ENCODE measurements at places on chromosomes 16 and 17.

- H3K4me1 ChIP-seq = peaks cover 7% of the 10 kb centered on the region
- no peak overlapping the region for H3K27ac ChIP-seq
- no peak overlapping the region for H3K4me3 ChIP-seq
These were observed 6.0 kb downstream of the SDR42E1 start for GRCh38 chr16:82005027-82005830.

DNA sequence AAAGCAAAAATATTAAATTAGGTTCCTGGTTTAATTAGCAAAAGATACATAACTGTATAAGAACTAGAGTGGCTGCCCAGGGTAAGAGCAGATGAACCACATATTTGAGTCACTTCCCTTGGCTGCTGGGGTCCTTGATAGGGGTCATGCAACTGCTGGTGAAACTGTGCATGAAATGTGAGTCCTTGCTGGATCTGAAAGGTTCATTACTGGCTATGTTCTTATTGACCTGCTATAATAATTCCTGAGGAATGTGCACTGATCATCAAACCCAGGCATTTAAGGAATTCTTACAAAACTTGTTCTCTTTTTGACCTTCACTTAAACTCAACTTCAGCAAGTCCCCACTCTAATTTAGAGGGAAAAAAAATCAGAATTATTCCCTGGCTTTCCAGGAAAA, 183.4 kb downstream of the ZNF18 start:
- no peak overlapping the region for H3K4me3 ChIP-seq
- DNase-seq = no peak
- H3K36me3 ChIP-seq = no peaks in the 10 kb centered on the region
- H3K27me3 ChIP-seq = no peaks in the 10 kb centered on the region

DNA sequence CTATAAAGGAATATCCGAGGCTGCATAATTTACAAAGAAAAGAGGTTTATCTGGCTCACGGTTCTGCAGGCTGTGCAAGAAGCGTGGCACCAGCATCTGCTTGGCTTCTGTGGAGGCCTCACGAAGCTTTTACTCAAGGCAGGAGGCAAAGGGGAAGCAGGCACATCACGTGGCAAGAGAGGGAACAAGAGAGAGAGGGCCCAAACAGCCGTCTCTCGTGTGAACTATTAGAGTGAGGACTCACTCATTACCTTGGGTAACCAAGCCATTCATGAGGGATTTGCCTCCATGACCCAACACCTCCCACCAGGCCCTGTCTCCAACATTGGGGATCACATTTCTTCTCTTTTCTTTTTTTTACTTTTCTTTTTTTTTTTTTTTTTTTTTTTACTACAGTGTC, 7.5 kb upstream of the ALKBH5 start:
- DNase-seq = no peak
- no peak overlapping the region for H3K4me3 ChIP-seq
- H3K27ac ChIP-seq = no peak overlapping the region
- H3K4me1 ChIP-seq = peaks cover 11% of the 10 kb centered on the region

GRCh38 chr17:17682293-17682736, 1.1 kb downstream of the RAI1 start:
- H3K4me3 ChIP-seq = peak overlapping the region; percentile 71
- H3K27ac ChIP-seq = peak overlapping the region; percentile 75
- H3K4me1 ChIP-seq = peaks cover 30% of the 10 kb centered on the region

- H3K27ac ChIP-seq = no peak overlapping the region
- H3K36me3 ChIP-seq = peaks cover 7% of the 10 kb centered on the region
- no peaks in the 10 kb centered on the region for H3K27me3 ChIP-seq
- DNase-seq = no peak
These were observed 13.9 kb downstream of the NUP93 start for GRCh38 chr16:56743840-56744239.

DNA sequence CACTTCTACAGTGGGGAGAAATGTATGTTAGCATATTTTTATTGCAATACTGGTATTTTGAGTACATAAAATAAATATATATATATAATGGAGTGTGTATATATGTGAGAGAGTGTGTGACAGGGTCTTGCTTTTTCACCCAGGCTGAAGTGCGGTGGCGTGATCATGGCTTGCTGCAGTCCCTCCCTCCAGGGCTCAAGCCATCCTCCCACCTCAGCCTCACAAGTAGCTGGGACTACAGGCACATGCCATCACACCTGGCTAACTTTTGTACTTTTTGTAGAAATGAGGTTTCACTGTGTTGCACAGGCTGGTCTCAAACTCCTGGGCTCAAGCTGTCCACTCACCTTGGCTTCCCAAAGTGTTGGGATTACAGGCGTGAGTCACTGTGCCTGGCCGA, 4.1 kb downstream of the CYLD start:
- H3K4me3 ChIP-seq = peak overlapping the region; percentile 94
- peak overlapping the region; percentile 82 for H3K27ac ChIP-seq
- H3K4me1 ChIP-seq = peaks cover 57% of the 10 kb centered on the region
- peak; percentile 44 for DNase-seq

GRCh38 chr17:83076938-83077337, 2.5 kb upstream of the METRNL start:
- peaks cover 4% of the 10 kb centered on the region for H3K36me3 ChIP-seq
- no peak overlapping the region for H3K27ac ChIP-seq
- H3K4me1 ChIP-seq = peaks cover 9% of the 10 kb centered on the region
- no peak overlapping the region for H3K4me3 ChIP-seq
- DNase-seq = no peak

- H3K4me3 ChIP-seq = no peak overlapping the region
- H3K36me3 ChIP-seq = no peaks in the 10 kb centered on the region
- peaks cover 38% of the 10 kb centered on the region for H3K27me3 ChIP-seq
- H3K27ac ChIP-seq = no peak overlapping the region
These were observed 12.2 kb downstream of the ADGRG1 start for GRCh38 chr16:57640612-57641011.

DNA sequence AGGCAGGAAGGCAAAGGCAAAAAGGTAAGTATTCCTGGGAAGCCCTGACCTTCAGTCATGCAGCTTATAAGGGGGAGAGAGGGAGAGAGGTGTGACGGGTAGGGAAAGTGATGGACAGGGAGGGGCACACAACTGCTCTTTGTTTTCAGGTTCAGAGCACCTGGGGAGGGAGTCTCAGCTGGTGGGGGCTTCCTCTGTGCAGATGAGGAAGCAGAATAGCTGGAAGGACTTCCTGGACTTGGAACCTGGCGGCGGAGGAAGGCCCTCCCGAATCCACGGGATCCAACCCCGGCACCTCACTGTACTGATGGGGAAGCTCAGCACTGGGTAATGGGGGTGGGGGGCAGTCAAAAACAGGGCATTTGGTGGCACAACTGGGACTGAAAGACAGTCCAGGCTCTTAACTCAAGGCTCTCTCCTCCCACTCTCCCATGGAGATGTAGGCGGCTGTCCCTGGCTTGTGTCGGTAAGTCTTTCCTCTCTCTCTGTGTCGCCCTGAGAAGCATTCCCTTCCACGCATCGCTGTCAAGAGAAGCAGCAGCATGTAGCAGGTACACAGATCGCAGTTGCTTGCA, 11.9 kb upstream of the PITPNM3 start:
- H3K36me3 ChIP-seq = no peaks in the 10 kb centered on the region
- no peak overlapping the region for H3K4me3 ChIP-seq
- H3K27ac ChIP-seq = no peak overlapping the region

DNA sequence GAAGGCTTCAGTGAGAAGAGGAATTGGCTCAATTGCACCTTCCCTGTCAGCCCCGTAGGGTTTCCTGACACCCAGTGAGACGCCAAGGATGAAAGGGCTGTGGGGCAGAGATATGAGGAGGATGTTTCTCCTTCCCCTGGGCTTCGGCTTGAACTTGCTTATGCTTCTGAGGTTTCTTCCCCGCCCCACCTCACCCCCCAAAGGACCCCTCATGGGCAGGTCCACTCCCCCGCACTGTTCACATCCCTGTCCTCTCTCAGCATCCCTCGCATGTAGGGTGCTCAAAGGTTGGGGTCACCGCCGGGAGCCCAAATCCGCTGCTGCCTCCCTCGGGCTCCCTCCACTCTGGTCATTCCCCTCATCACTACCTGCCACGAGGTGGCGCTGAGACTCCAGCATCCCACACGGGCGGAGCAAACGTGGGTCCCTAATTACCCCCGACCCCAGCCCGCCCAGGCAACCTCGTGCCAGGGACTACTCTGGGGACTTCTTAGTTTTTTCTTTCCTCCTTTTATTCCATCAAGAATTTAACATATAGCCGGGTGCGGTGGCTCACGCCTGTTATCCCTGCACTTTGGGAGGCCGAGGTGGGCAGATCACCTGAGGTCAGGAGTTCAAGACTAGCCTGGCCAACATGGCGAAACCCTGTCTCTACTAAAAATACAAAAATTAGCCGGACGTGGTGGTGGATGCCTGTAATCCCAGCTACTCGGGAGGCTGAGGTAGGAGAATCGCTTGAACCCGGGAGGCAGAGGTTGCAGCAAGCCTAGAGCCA, 3.3 kb upstream of the TRARG1 start:
- peaks cover 30% of the 10 kb centered on the region for H3K27me3 ChIP-seq
- H3K4me1 ChIP-seq = peaks cover 10% of the 10 kb centered on the region
- H3K4me3 ChIP-seq = no peak overlapping the region
- no peak overlapping the region for H3K27ac ChIP-seq
- no peaks in the 10 kb centered on the region for H3K36me3 ChIP-seq

DNA sequence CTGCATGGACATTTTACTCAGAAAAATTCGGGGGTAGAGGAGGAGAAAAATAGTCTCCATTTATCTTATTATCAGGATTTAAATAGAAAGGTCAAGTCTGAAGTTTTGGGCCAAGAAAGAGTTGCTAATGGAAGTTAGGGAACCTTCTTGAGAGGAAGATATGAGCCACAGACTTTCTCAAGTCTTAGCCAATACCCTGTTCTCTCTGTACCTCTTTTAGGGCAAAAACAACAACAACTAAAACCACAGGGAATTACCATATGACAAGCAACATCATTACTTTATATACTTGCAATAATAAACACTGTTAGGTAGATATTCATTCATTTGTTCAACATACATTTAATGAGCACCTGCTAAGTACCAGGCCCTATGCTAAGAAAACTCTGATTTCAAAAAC, 282.2 kb upstream of the CDH5 start:
- no peaks in the 10 kb centered on the region for H3K36me3 ChIP-seq
- no peaks in the 10 kb centered on the region for H3K27me3 ChIP-seq
- DNase-seq = no peak

- peak overlapping the region; percentile 29 for H3K4me3 ChIP-seq
- peak overlapping the region; percentile 80 for H3K27ac ChIP-seq
- H3K36me3 ChIP-seq = peaks cover 85% of the 10 kb centered on the region
- H3K4me1 ChIP-seq = peaks cover 52% of the 10 kb centered on the region
- no peaks in the 10 kb centered on the region for H3K27me3 ChIP-seq
These were observed 7.5 kb downstream of the NFE2L1 start for GRCh38 chr17:48055531-48056245.

GRCh38 chr16:27819356-27819755, 244.2 kb downstream of the GSG1L start:
- DNase-seq = no peak
- no peaks in the 10 kb centered on the region for H3K4me1 ChIP-seq
- H3K27me3 ChIP-seq = peaks cover 5% of the 10 kb centered on the region

- no peak overlapping the region for H3K4me3 ChIP-seq
- H3K27me3 ChIP-seq = peaks cover 13% of the 10 kb centered on the region
- DNase-seq = no peak
- H3K36me3 ChIP-seq = no peaks in the 10 kb centered on the region
- H3K27ac ChIP-seq = no peak overlapping the region
- peaks cover 16% of the 10 kb centered on the region for H3K4me1 ChIP-seq
These were observed 6.1 kb downstream of the CA7 start for GRCh38 chr16:66850115-66850815.

DNA sequence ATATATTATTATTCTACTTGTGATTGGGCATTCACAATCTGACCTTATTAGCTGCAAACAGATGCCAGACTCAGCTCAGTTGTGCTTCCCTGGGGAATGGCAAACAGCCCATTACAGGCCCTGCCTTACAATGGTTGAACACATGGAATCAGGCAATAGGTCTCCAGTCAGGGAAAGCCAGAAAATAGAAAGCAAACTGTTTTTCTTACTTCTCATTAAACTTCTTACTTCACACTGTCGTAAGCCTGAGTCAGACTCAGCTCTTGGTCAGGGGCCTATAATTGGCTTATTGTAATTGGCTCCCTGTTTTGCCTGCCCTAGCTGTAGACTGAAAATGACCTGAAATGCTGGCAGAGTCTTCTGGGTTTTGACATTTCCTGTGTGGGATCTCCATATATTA, 77.0 kb upstream of the CA10 start:
- H3K27me3 ChIP-seq = no peaks in the 10 kb centered on the region
- H3K4me3 ChIP-seq = no peak overlapping the region
- H3K36me3 ChIP-seq = no peaks in the 10 kb centered on the region
- no peaks in the 10 kb centered on the region for H3K4me1 ChIP-seq
- no peak overlapping the region for H3K27ac ChIP-seq

DNA sequence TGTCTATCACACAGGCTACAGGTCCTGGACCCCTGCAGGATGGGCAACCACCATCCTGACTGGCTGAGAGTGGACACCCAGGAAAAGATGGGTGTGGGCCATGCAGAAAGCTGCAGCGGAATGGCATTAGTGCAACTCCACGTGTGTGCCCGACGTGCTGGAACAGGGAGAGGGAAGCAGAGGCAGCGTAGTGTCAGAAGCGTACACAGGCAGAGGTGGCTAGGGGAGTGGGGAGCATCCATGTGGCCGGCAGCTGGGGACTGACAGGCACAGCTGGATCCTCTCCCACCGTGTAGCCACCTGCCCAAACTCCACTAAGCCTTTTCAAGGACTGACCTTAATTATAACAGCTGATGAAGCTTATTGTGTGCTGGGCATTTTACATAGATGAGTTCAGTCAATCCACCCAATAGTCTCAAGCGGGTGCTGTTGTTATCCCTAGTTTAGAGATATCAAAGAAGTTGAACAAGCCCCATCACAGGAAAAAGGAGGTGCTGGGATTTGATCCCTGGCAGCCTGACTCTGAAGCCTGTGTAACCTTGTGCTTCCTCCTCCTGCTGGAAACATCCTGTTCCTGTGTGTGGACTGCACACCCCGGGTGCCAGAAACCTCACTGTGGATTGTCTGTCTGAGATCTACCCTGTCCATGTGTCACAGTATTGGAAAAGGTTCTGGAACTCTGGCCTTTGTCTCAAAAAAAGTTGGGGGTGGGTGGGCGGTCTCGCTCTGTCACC, 114.0 kb downstream of the PRKCA start:
- no peak for DNase-seq
- no peak overlapping the region for H3K4me3 ChIP-seq
- H3K27ac ChIP-seq = no peak overlapping the region
- no peaks in the 10 kb centered on the region for H3K27me3 ChIP-seq
- peaks cover 46% of the 10 kb centered on the region for H3K4me1 ChIP-seq

DNA sequence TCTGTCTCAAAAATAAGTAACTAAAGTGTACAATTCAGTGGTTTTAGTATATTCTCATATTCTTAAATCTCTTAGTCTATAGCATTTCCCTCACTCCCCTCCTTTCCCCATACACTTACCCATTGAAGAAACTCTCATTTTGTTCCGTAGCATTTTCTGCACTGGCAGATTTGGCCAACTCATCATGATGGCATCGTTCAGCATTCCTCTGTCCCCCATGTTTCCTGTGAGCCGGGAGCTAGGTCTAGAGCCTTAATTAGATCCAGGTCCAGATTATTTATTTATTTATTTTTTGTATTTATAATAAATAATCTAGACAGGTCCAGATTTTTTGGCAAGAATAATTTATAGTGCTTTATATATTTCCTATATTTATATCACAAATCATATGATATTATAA, 31.0 kb downstream of the HEATR3 start:
- no peak for DNase-seq
- peaks cover 19% of the 10 kb centered on the region for H3K4me1 ChIP-seq
- no peak overlapping the region for H3K4me3 ChIP-seq
- no peak overlapping the region for H3K27ac ChIP-seq

GRCh38 chr16:61926766-61927165, 109.5 kb downstream of the CDH8 start:
- H3K27me3 ChIP-seq = no peaks in the 10 kb centered on the region
- H3K4me1 ChIP-seq = no peaks in the 10 kb centered on the region

- no peak overlapping the region for H3K4me3 ChIP-seq
- H3K4me1 ChIP-seq = no peaks in the 10 kb centered on the region
- H3K27me3 ChIP-seq = peaks cover 68% of the 10 kb centered on the region
- no peak overlapping the region for H3K27ac ChIP-seq
- no peak for DNase-seq
- no peaks in the 10 kb centered on the region for H3K36me3 ChIP-seq
These were observed 4.4 kb downstream of the CD300E start for GRCh38 chr17:74619077-74619673.
